ENCODE measurements at places on chromosomes 11 and 22. TPM values are rescaled to one million over a fixed set of nuclear protein-coding genes. Genes with fewer than 3 reads are reported as not detected.
A peak's percentile ranks its signal among the peaks of the same experiment; 100 is the strongest.

- no peak for DNase-seq
These were observed 64.2 kb upstream of the BLID start for GRCh38 chr11:122179961-122180834.

DNA sequence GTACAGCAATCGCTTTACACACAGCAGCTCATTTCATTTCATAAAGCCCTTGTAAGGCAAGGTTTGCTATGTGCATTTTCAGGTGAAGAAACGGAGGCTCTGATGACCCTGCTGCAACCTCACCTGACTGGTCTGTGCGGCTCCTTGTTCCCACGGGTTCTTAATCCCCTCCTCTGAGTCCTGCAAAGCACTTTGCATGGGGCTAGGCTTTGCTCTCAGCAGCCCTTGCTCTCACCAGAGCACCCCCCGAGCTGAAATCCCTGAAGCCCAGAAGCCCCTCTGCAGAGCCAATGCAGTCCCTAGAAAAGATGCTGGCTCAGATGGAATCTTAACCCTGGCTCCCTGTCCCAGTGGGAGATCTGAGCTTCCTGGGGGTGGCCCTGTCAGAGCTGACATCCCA is 11.0 kb upstream of the APOL6 start:
- DNase-seq = no peak

GAB4 gene
- total RNA-seq = 1.5 TPM

MGAT3 gene
- total RNA-seq = 10.2 TPM

DNA sequence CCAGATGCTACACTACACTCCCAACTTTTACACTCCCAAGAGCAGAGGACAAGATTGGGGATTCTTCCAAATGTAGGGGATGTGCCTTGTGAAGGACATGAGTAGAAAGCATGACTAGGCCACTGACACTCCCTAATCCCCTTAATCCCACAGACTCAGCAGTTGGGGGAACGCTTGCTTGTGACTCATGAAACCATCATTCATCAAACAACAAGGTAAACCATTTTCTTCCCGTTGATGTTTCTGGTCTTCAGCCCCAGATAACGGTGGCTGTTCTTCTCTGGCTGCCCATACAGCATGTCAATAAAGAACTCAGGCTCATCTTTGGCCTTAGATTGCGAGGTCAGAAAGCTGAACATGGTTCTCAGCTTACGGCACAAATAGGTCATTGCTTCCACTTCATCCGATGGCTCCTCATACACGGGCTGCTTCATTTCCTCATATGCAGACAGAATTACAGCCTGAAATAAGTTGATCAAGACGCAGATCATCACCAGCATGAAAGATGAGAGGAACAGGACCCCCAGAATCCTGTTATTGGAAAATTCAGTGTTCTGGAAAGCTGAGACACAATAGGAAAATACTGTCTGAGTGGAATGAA is 6.4 kb upstream of the CDPF1 start:
- DNase-seq = no peak

DNA sequence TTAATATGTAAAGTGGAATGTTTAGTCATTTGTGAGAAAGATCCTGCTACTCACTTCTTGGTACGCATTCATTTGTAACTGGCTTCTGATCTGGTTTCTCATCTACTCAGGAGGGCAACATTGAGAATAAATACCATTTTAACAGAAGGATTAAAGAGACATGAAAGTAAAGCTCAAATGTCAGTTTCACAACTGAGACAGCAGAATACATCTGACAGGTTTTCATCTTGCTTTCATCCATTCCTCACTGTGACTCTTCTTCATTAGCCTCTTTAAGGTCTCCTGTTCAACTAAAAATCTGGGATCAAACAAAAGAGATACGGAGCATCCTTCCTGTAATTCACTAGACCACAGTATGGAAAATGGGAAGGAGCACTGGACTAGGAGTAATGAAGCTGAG is 31.4 kb upstream of the CCDC89 start:
- DNase-seq = no peak

RBMXL2 gene
- not detected for total RNA-seq

DNA sequence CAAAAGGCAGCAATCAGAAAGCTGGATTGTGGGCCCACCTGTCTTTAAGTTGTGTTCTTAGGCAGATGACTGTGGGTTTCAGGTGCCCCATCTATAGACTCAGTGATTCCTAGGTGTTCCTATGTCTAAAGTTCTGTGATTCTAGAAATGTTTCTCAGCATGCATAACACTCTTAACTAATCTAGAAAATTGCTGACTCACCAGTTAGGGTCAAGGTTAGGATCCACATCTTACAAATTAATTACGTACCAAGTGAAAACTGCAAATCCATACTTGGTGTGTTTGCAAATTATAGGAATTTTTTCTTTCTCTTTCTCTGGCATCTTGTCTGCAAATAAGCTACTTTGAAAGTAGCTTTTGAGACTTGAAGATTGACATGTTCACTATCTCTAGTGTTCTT is 7.7 kb downstream of the CECR2 start:
- no peak for DNase-seq

DNA sequence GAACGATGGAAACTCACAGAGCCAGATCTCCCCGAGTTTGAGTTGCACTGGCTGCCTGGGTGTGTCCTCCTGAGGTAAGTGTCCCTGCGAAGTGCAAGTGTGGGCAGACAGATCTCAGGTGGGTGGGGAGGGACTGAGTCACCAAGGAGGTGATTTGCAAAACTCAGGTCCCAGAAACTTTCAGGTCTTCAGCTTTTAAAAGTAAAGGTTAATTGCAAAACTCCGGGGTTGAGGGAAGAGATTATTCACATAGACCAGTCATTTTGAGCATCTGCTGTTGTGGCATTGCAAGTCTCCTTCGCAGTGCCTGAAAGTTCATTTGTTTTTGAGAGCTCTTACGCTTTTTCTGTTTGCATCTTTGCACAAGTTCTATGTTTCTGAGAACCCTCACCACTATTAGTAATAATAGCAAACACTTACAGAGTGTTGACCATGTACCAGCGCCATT is 7.1 kb downstream of the CD44 start:
- no peak for DNase-seq

DNA sequence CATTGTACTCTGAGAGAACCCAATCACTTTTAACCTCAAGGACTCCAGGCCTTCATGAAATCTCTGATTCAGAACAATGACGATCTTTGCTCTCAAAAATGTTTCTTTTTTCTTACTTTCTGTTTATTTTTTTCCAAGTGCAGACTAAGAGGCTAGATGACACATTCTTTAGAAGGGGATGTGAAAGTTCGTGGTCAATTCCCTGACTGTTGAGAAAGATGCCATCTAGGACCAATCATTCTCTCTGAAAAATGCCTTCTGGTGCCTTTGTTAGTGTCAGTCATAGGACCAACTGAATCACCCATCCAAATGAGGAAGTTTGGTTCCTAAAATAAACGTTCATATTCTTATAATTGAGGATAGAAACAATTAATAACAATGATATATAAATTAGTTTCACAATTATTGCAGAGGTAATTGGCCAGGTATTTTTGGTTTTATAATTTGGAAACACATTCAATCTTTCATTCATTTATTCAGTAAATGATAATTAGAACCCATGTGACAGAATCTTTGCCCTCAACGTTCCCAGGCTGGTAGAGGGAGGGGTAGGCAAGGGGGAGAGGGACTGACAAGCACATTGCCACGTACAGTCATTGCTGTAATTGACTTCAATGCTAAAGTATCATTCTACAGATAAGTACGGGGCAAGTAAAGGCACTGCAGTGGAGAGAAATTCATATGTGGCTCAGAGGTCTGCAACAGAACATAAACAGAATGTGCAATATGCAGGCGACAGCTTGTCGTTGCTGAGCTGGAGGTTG is 333.4 kb upstream of the MPPED2 start:
- DNase-seq = no peak

GRCh38 chr11:65448418-65449105 is 26.0 kb downstream of the NEAT1 start:
- DNase-seq = peak; percentile 46

DNA sequence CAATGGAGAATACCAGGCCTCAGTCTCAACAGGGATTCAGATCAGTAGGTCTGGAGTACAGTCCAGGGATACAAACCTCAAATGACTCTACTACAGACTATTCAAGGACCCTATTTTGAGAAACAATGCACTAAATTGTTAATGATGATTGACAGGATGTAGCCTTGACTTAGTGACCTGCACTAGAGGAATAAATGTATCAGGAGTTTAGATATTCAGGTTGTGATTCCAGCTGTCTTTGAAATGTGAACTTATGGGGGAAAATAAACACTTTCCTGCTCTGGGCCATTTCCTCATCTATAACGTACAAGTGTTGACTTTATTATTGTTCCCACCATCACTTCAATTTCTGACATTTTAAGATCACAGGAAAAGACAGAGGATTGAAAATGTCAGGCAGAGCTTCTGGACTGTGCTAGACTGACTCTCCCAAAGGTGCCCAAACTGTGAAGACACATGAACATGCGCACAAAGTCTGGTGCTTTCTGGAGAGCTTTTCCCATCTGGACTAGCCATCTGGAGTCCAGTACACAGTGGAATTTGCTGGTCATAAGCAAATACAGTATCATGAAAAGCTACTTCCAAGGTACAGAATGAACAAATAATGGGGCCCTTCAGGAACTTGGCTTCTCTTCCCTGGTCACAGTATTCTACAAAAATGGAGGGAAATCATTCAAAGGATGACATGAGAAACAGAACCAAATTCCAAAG is 110.4 kb downstream of the USP35 start:
- no peak for DNase-seq

TRIM48 gene
- not detected for total RNA-seq

OR52I1 gene
- not detected for total RNA-seq

- DNase-seq = peak; percentile 56
These were observed 87.2 kb downstream of the PLEKHA7 start for GRCh38 chr11:16926883-16927626.

SLC1A2 gene
- total RNA-seq = 1.7 TPM

DNA sequence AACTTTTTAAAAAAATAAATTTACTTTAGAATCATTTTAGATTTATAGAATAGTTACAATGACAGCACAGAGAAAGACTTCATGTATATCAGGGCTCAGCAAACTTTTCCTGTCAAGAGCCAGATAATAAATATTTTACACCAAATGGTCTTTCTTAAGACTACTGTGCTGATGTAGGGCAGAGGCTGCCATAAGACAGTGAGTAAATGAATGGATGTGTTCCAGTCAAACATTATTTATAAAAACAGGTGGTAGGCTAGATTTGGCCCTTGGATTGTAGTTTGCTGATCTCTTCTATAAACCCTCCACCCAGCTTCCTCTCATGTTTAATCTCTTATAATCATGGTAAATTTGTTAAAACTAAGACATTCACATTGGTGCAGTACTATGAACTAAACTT is 33.0 kb downstream of the CECR2 start:
- no peak for DNase-seq

- no peak for DNase-seq
These were observed 1397.3 kb upstream of the TENM4 start for GRCh38 chr11:80838153-80838552.

- no peak for DNase-seq
These were observed 72.1 kb upstream of the ARFGAP3 start for GRCh38 chr22:42928969-42929837.

GRCh38 chr22:45562537-45563361 is 60.1 kb downstream of the FBLN1 start:
- no peak for DNase-seq

DNA sequence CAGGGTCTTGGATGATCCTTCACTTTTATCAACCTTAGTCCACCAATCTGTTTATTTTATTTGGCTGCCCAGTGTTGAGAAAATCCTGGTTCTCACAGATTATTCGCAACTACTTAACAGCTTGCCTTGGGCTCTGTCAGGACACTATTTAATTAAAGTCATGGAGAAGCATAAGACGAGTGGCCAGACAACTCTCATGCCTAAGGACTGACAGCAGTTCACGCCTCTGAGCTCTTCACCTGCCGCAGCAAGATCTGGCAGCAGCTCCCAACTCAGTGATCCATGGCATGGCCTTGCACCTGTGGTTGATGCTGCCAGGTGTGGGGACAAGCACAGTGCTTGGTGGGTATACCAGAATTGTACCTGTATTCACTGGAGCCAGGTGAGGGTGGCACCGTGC is 37.8 kb downstream of the HIRA start:
- no peak for DNase-seq

ARHGAP32 gene
- total RNA-seq = 15.3 TPM

GSTT2B gene
- 5.7 TPM for total RNA-seq

BTBD18 gene
- not detected for total RNA-seq

CACNA1I gene
- total RNA-seq = 2.4 TPM

CATSPERZ gene
- not detected for total RNA-seq

DNA sequence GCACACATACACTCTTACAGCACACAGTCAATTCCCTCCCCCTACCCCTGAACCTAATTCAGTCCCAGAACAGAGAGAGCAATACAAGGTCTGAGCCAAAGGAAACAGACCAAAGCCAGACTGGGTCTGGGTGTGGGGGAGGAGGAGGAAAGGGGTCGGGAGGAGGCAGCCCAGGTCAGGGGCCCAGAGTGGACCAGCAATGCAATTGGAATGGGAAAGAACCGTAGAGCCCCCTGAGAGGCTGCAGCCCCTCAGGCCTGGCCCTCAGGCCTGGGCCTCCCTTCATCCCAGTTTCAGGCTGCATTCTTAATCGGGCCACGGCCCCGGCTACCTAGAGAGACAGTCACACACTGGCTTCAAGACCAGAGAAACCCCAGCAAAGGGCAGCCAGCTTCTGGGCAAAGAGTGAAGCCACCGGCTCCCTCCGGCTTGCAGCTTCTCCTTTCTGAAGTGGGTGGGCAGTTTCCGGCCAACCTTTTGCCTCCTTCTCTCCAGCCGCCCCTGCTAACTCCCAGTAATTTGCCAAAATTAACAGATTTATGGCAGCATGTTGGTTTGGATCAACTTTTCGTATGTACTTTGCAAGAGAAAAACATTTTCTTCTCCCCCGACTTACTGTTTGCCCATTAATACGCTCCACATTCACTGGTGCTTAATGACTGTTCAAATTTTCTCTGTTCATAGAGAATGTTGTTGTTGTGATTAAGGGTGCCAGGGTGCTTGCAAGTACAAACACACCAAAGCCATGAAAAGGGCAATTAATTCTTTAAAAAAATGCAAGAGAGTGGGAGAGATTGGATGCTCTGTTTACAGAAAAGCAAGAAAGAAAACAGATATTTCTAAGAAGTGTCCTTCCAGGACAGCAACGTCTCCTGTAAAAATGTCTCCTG is 488.3 kb downstream of the MN1 start:
- peak; percentile 36 for DNase-seq

DNA sequence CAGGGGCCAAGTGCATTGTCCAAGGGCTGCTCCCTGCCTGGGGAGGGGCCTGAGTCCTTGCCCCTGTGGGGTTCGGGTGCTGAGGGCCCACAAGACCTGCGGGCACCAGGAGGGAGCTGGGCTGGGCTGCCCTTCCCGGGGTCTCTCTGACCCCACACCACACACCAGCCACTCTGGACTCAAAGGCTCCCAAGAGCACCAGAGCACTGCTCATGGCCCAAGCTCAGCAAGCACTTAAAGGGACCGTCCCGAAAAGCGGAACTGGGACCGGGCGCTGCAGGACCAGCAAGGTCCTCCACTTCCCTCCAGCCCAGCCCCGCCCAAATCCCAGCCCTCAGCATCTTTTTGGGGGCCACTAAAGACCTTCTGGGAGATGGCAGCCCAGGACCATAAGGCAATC is 5.3 kb downstream of the LSP1 start:
- DNase-seq = no peak

SLC25A45 gene
- 0.10 TPM for total RNA-seq
